ENCODE measurements at places on chromosomes 3 and 15. TPM values are rescaled to one million over a fixed set of nuclear protein-coding genes. Genes with fewer than 3 reads are reported as not detected.

Gene INAFM2
- total RNA-seq = 24.1 TPM

Gene ATP10A
- not detected for total RNA-seq

DNA sequence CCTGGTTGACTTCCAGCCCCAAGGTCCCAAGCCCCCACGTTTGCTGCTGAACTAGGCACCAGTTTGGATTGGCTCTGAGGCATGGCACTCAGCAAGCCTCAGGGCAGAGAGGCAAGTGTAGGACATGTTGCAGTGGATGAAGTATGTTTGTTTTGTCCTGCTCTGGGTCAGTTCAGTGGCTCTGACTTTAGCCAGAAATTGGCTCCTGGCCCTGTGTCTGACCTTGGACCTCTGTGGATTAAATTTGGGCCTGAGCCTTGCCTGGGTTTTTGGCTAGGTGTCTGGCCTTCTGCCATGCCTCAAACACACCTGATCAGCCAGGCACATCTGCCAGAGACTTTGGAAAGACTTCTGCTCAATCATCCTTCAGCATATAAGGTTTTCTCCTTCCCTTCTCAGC lies 3.6 kb upstream of the MRAS start:
- H3K4me3 ChIP-seq = no peak overlapping the region
- no peak for DNase-seq
- no peak overlapping the region for H3K27ac ChIP-seq
- H3K27me3 ChIP-seq = no peaks in the 10 kb centered on the region

DNA sequence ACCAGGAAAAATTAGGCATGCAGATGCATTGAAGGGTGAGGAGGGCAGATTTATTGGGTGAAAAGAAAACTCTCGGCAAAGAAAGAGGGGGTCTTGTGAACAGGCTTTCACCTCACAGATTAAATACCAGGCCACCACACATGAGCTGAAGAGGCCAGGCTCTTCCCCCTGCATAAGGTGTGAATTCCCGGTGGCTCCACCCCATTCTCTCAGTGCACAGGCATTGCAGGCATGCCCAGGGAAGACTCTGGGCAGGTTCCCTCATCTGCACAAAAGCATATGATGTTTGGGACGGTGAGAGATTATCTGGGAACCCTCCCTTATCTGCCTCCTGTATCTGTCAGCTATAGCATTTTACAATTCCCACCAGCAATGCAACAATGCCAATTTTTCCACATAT lies 7.2 kb upstream of the SLC35G2 start:
- H3K4me3 ChIP-seq = no peak overlapping the region
- no peak overlapping the region for H3K27ac ChIP-seq
- no peak for DNase-seq
- no peaks in the 10 kb centered on the region for H3K4me1 ChIP-seq

- H3K4me3 ChIP-seq = no peak overlapping the region
- H3K36me3 ChIP-seq = no peaks in the 10 kb centered on the region
- no peak overlapping the region for H3K27ac ChIP-seq
Observed at GRCh38 chr3:95151590-95151989, 1088.7 kb downstream of the NSUN3 start.

Measured in endothelial cell of umbilical vein (primary cell).